H1 (cell line): ENCODE measurements at places on chromosomes 1 and 21. TPM values are rescaled to one million over a fixed set of nuclear protein-coding genes. Genes with fewer than 3 reads are reported as not detected.
A peak's percentile ranks its signal among the peaks of the same experiment; 100 is the strongest.

GRCh38 chr1:8721679-8722324 lies 95.6 kb downstream of the RERE start:
- H3K27ac ChIP-seq = no peak overlapping the region
- no peak overlapping the region for H3K4me3 ChIP-seq
- peaks cover 4% of the 10 kb centered on the region; the same call in 1 of the 2 replicates for H3K4me1 ChIP-seq
- H3K27me3 ChIP-seq = no peaks in the 10 kb centered on the region
- no peak for DNase-seq
- H3K36me3 ChIP-seq = no peaks in the 10 kb centered on the region

- H3K36me3 ChIP-seq = no peaks in the 10 kb centered on the region
- H3K27ac ChIP-seq = no peak overlapping the region
- no peak for DNase-seq
- no peaks in the 10 kb centered on the region for H3K4me1 ChIP-seq
- no peak overlapping the region for H3K4me3 ChIP-seq
Observed at GRCh38 chr1:164361927-164362326, 197.1 kb upstream of the PBX1 start.

GRCh38 chr1:81432059-81432458 lies 368.7 kb upstream of the ADGRL2 start:
- no peak for DNase-seq
- H3K4me3 ChIP-seq = no peak overlapping the region
- no peaks in the 10 kb centered on the region for H3K36me3 ChIP-seq
- no peaks in the 10 kb centered on the region for H3K27me3 ChIP-seq
- H3K4me1 ChIP-seq = peaks cover 7% of the 10 kb centered on the region
- peak overlapping the region; percentile 24; the same call in 1 of the 2 replicates for H3K27ac ChIP-seq

- no peak overlapping the region for H3K4me3 ChIP-seq
- no peak for DNase-seq
- H3K27me3 ChIP-seq = no peaks in the 10 kb centered on the region
- H3K4me1 ChIP-seq = no peaks in the 10 kb centered on the region
Observed at GRCh38 chr1:237258871-237259270, 216.9 kb downstream of the RYR2 start.

DNA sequence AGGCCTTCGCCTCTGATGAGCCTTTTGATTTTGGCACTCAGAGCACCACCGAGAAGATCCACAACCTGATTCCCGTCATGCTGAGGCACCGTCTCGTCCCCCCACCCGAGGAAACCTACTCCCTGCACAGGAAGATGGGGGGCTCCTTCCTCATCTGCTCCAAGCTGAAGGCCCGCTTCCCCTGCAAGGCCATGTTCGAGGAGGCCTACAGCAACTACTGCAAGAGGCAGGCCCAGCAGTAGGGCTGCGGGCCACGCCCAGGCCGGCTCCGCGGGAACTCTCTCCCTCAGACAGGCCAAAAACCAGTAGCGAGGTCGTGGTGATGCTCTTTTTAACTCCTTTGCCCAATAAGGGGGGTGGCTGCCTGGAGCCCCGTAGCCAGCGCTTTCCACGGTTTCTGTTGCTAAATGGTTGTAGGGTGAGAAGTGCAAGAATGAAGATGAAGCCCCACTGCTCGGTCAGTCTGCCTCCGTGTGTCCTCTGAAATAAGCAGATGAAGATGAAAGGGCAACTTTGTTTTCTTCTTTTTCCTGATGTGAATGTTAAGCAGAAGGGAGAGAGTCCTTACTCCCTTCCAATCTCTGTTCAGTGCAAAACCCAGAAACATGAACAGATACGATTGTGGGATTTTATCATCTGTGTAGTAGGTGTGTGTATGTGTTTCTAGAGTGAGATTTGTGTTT lies 46.5 kb downstream of the COQ8A start:
- no peak overlapping the region for H3K4me3 ChIP-seq
- no peak for DNase-seq
- no peaks in the 10 kb centered on the region for H3K27me3 ChIP-seq
- H3K27ac ChIP-seq = no peak overlapping the region

GRCh38 chr1:219144658-219145315 lies 28.9 kb upstream of the LYPLAL1 start:
- no peak for DNase-seq
- no peaks in the 10 kb centered on the region for H3K4me1 ChIP-seq
- H3K36me3 ChIP-seq = no peaks in the 10 kb centered on the region
- no peak overlapping the region for H3K4me3 ChIP-seq

GRCh38 chr1:216904471-216904870 lies 181.2 kb upstream of the ESRRG start:
- H3K4me1 ChIP-seq = no peaks in the 10 kb centered on the region
- no peak overlapping the region for H3K27ac ChIP-seq
- H3K4me3 ChIP-seq = no peak overlapping the region
- H3K36me3 ChIP-seq = no peaks in the 10 kb centered on the region
- DNase-seq = no peak

DNA sequence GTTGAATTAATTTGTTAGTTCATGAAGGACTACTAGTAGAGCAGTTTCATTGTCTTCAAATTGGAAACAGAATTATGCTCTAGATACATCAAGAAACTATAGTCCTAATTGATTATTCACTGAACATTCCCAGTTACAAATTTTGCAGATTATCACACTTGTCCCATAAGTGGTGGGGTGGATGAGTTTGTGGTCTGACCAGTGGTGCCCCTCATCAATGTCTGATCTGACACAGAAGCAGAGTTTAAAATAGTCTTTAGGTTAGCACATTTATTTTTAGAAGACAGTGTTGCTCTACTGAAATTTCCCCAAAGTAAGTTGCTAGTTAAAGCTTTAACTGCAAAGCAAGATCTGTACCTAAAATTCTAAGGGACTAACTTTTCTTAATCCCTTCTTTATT lies 42.9 kb downstream of the INKA2 start:
- peaks cover 24% of the 10 kb centered on the region for H3K36me3 ChIP-seq
- no peaks in the 10 kb centered on the region for H3K4me1 ChIP-seq
- DNase-seq = no peak
- no peaks in the 10 kb centered on the region for H3K27me3 ChIP-seq
- no peak overlapping the region for H3K27ac ChIP-seq
- H3K4me3 ChIP-seq = no peak overlapping the region

DNA sequence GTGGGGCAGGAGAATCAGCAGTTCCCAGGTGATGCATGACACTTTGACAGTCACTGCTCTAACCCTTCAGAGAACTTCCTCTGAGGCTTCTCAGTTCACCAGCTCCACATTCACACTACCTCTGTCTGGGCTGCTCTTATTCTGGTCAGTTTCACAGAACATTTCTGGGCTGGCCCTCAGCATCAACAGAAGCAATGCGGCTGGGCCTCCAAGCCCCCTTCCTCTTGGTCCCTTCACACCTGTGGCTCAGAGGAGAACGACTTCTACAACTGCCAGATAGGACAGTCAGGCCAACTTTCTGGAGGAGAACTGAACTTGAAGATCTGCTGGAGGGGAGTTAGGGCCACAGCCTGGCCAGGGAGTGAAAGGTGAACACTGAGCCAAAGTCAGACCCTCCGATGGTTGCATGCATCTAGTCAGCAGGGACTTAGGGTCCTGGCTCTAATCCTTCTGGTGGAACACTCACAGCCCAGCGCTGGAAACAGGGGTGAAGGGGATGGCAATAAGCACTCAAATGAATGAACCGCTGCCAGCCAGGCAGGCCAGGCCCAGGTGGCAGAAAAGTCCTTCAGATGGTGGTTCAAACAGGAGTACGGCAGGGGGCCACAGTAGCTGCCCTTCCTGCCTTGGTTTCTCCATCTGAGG lies 274.1 kb downstream of the FOXD2 start:
- H3K4me3 ChIP-seq = no peak overlapping the region
- peaks cover 65% of the 10 kb centered on the region for H3K27me3 ChIP-seq
- H3K27ac ChIP-seq = no peak overlapping the region
- H3K36me3 ChIP-seq = no peaks in the 10 kb centered on the region

Gene MYCL
- 20.3 and 30.3 TPM in 2 replicates for polyA plus RNA-seq

Gene MNDA
- polyA plus RNA-seq = not detected in 2 replicates

Gene IL10
- polyA plus RNA-seq = not detected in 2 replicates

Gene RGS18
- not detected in 2 replicates for polyA plus RNA-seq

Gene MATN1
- 0.11 and 0.12 TPM in 2 replicates for polyA plus RNA-seq

Gene LPAR3
- 17.1 TPM in 2 replicates for polyA plus RNA-seq

Gene MROH9
- not detected in 2 replicates for polyA plus RNA-seq
